Endodermal cell (in vitro differentiated cells): ENCODE measurements at places on chromosomes 3 and 15. TPM values are rescaled to one million over a fixed set of nuclear protein-coding genes. Genes with fewer than 3 reads are reported as not detected.

KBTBD8 gene
- total RNA-seq = 2.0 to 4.7 TPM (median 3.5 TPM) in 3 replicates

PLSCR4 gene
- 8.2 and 9.3 TPM in 2 replicates for total RNA-seq

SKOR1 gene
- total RNA-seq = 0.16 to 0.51 TPM (median 0.23 TPM) in 3 replicates

TLE3 gene
- 80.7 and 81.1 TPM in 2 replicates for total RNA-seq

PPP1R2 gene
- total RNA-seq = 28.1 to 30.7 TPM (median 30.4 TPM) in 3 replicates

LMAN1L gene
- not detected in 3 replicates for total RNA-seq

KNG1 gene
- not detected in 3 replicates for total RNA-seq

CELF6 gene
- 0.40 to 0.76 TPM (median 0.62 TPM) in 3 replicates for total RNA-seq

THAP10 gene
- 2.4 and 2.7 TPM in 2 replicates for total RNA-seq

CPA3 gene
- total RNA-seq = not detected in 2 replicates

IREB2 gene
- 73.2 and 81.4 TPM in 2 replicates for total RNA-seq

SH2D7 gene
- not detected in 3 replicates for total RNA-seq

PLA2G4E gene
- not detected in 2 replicates for total RNA-seq

PRR20G gene
- total RNA-seq = not detected in 2 replicates

AQR gene
- 49.6 and 53.1 TPM in 2 replicates for total RNA-seq

PLA2G4F gene
- total RNA-seq = 0.22 to 0.89 TPM (median 0.48 TPM) in 3 replicates

CASR gene
- total RNA-seq = 0.02 and 0.04 TPM in 2 replicates

GOLGA8M gene
- 0.70 to 0.86 TPM in 2 of 3 replicates, not detected in the other for total RNA-seq

MYO5C gene
- total RNA-seq = 24.9 and 26.7 TPM in 2 replicates

GOLGA8G gene
- total RNA-seq = not detected in 2 replicates

CCDC39 gene
- 0.12 to 1.1 TPM (median 0.32 TPM) in 3 replicates for total RNA-seq

NAALADL2 gene
- 1.8 TPM in 2 replicates for total RNA-seq

LIPH gene
- total RNA-seq = 0.81 and 0.84 TPM in 2 replicates

NEK10 gene
- total RNA-seq = 0.42 to 2.8 TPM (median 1.3 TPM) in 3 replicates
